ENCODE measurements at places on chromosomes 7 and 10.

DNA sequence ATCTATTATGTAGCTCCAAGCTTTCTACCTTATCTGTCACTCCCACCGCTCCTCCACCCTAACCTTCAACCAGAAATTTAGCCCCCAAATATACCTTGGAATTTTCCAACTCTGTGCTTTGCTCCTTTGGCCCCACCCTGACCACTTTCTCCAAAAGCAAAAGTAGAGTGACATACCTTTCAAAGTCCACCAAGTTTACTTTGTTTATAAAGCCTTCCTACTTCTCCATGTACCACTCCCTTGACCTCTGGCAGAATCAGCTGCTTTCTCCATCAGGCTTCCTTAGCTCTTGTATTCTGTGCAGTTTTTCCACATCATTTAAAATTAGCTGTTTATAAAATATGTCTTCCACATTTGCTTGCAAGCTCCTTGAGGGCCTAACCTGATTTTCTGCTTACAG is 40.9 kb upstream of the RSBN1L start:
- no peak for DNase-seq

- DNase-seq: no peak
Observed at GRCh38 chr10:12980102-12980661, 21.3 kb downstream of the CCDC3 start.

DNA sequence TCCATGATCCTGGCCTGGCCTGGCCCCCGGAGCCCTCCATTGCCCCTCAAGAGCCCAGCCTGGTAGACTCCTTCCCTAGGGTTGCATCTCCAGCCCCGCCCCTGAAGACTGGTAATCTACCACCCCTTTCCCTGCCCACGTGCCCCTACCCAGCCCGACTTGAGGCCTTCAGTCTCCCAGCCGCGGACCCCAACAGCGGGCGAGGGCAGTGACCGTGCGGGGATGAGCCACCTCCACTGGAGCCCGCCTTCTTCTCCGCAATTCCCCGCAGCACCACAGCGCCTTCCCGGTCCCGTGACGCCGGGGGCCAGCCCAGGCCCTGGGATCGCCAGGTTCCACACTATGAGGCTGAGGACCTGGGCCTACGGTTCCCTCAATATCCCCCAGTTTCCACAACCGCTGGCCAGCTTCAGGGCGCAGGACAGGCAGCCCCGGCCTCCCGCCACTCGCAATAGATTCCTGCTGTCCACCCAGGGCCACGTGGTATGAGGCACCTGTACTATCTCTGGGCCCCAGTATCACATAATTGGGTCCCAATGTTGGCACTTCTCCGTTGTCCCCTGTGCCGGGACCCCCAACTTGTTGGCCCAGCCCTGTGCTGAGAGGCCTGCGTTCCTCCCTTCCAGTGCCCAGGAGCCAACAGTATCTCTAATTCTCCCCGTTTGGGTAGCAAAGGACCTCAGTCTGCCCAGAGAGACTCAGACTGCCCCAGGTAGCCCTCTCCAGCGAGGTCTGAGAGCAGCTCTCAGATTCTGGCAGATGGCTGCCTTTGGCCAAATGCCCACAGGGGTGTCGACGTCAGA is 1.1 kb upstream of the GPRIN2 start:
- DNase-seq: no peak

DNA sequence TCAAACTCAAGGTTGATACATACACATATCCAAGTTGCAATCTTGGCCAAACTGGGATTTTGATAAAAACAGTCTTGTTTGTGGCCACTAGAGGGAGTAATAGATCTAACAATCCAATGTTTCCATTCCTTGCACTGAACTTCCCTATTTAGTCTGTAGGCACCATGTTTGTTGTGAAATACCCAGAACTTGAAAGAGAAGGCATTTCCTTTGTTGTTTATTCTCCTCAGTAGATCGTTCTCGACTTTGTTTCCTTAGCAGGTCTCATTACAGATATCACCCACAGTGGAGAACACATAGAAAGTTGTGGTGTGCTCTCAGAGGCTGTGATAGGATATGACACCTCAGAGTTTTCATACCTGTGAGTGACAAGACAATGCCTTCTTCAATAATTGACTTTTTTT is 70.3 kb upstream of the MXI1 start:
- no peak for DNase-seq

DNA sequence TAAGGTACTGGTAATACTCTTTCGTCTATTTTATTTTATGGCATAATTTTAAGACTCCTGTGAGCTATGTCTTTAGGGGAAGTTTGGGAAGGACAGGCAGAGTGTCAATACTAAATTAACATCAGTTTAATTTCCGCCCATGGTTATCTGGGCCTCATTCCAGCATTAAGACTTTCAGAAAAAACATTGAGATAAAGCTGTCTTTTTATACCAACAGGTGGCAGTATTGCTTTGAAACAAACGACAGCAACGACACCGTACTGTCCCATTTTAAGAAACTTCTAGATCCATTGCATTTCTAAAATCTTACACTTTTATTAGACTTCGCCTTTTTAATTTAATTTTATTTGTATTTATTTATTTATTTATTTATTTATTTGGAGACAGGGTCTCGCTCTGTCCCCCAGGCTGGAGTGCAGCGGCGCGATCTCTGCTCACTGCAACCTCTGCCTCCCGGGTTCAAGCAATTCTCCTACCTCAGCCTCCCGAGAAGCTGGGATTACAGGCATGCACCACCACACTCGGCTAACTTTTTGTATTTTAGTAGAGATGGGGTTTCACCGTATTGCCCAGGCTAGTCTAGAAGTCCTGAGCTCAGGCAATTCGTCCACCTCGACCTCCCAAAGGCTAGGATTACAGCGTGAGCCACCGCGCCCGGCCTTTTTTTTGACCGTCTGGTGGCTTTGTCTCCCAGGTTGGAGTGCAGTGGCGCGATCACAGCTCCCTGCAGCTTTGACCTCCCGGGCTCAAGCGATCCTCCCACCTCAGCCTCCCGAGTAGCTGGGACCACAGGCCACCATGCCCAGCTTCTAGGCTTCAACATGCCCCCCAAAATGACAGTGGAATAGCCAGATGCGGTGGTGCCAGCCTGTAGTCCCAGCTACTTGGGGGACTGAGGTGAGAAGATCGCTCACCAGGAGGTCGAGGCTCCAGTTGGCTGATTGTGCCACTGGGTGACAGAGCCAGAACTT is 78.7 kb upstream of the C1GALT1 start:
- no peak for DNase-seq
